ENCODE measurements at places on chromosomes 5 and 9.

GRCh38 chr5:177600508-177601018 is 631 bp downstream of the B4GALT7 start:
- no peak for DNase-seq

DNA sequence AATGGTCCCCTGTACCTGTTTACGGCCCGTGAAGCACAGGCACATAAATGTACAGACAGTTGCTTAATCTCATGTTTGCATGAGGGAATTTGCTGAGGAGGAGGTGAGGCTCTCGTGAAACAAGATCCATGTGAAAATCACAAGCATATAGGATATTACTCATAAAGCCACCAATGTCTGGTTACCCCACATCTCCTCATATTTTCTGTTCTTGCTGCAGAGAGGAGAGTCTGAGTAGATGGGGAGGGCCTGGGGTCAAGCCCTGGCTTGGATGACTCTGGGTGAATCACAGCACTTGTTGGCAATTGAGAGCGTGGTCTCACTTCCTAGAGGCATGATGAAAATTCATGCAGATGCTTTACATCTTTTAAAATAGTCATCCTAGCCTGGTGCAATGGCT is 975 bp downstream of the AGXT2 start:
- no peak for DNase-seq

DNA sequence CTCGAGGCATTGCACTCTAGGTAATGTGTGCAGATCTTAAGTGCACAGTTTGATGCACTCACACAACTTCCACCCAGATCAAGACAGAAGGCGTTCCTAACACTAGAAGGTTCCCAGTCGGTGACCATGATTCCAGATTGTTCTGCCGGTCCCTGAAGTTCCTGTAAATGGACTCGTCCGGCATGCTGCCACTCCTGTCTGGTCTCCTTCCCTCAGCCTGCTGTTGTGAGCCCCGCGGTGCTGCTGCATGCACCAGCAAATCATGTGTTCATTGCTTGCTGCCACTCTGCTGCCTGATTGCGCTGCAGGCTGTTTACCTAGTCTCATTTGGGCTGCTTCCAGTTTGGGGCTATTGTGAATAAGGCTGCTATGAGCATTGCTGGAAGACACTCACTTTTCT is 11.5 kb downstream of the STKLD1 start:
- DNase-seq, result no peak

GRCh38 chr5:54887663-54888062 is 97.7 kb downstream of the ESM1 start:
- no peak for DNase-seq

DNA sequence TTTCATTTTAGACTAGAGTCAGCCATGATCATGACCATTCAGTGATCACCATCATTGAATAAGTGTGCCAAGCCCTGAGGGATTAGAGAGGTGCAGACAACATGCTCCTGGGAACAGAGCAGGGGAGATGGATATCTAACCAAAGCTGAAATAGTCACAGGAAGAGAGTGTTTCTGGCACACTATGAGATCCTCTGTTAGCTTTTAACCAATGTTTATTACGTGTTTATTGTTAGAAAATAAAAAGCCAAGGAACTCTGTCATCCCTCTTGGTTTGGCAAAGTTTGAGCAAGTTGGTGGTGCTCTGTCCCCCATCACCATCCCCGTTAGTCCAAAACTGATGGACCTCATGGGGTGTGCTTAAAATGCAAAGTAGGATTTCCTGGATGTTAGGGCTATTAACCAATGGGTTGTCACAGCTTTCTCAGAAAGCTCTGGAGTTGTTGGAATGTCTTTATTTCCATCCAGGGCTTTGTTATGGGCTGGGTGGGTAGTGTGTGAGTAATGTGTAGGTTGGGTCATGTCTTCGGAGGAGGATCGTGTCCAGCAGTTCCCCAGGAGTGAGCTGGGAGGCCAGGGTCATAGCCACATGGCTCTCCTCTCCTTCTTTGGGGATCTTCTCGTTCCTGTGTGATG is 34.9 kb downstream of the SLC28A3 start:
- DNase-seq, result no peak

Data from stimulated activated CD8-positive, alpha-beta memory T cell treated with anti-CD3 and anti-CD28 coated beads, Interleukin-4, amount 100 ng/mL, for 1 hour (primary cell).